ENCODE measurements at places on chromosomes 6 and 20.

- no peak for DNase-seq
These were observed 31.4 kb downstream of the DTNBP1 start for GRCh38 chr6:15631432-15631831.

DNA sequence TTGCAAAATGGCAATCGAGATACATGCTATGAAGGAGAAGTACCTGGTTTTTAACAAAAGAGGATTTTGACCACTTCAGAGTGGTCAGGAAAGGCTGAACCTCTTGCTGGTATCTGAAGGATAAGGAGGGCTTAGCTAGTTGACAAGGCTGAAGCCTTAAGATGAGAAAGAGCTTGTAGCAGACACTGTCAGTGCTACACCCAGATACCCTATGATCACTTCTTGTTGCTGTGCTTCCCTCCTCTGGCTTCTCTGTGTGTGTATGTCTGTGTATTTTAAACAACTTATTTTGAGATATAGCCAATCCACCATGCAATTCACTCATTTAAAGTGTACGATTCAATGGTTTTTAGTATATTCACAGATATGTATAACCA, 38.9 kb upstream of the TGM2 start:
- no peak for DNase-seq

DNA sequence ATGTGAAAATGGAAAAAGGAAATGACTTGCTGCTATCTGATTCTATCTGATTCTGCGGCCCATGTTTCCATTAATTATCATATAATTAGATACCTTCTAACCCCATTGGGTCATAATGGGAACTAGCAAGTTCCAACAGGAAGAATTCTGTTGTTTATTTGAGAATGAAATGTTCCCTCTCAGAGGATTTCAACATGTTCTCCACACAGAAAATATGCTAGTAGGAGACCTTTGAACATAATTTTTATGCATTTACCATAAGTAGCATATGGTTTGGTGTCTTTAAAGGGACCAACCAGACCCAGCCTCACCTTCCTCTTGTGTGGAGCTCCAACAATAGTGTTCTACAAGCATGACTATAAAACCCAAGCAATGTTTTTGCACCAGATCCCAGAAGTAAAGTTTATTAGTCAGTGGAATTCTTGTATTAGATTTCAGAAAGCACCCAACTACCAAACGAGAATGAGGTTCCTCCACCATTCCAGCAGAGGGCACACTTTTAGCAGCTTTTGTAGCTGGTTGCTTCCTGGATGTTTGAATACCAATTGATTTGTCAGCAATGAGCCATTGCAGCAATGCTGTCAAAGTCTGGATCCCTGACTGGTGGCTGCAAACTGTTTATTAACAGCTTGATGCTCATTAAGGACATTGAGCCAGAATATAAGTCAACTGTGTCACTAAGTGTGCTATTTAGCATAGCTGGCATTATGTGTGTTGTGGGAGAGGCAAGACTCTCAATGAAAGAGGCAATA, 143.6 kb upstream of the GJE1 start:
- peak; percentile 2 for DNase-seq

- no peak for DNase-seq
These were observed 7.3 kb downstream of the TMEM181 start for GRCh38 chr6:158567152-158567551.

DNA sequence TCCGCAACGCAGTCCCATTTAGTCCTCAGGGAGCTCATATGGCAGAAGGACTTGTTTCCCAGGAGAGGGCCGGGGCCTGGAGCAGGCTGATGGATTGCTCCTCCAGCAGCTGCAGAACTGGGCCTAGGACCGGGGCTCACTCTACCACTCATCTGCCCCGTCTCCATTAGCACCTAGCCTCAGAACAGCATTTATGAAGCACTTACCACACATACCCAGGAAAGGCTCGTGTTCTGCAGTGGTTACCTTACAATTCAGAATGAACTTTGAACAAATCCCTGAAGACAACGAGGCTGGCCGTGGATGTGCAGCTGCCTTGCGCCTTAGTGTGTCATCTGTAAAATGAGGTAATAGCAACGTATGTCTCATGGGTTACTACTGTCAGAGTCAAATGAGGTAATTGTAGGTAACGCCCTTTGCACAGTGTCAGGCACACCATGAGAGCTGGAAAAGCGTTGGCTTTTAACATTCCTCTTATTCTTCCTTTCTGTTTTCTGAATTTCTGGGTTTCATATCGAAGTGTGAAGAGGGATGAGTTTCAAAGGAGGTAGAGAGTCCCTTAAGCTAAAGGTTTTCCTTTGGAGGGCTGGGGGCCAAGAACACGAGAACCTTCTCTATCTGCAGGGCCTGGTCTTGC, 46.3 kb upstream of the CD93 start:
- no peak for DNase-seq

DNA sequence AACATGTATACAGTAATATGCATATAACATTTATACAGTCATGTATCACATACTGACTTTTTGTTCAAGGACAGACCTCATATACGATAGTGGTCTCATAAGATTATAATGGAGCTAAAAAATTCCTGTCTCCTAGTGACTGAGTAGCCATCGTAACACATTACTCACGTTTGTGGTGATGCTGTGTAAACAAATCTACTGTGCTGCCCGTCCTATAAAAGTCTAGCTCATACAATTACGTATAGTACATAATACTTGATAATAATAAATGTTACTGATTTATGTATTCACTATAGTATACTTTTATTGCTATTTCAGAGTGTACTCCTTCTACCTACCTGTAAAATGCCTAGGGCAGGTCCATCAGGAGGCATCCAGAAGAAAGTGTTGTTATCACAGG, 17.4 kb downstream of the SERAC1 start:
- no peak for DNase-seq

DNA sequence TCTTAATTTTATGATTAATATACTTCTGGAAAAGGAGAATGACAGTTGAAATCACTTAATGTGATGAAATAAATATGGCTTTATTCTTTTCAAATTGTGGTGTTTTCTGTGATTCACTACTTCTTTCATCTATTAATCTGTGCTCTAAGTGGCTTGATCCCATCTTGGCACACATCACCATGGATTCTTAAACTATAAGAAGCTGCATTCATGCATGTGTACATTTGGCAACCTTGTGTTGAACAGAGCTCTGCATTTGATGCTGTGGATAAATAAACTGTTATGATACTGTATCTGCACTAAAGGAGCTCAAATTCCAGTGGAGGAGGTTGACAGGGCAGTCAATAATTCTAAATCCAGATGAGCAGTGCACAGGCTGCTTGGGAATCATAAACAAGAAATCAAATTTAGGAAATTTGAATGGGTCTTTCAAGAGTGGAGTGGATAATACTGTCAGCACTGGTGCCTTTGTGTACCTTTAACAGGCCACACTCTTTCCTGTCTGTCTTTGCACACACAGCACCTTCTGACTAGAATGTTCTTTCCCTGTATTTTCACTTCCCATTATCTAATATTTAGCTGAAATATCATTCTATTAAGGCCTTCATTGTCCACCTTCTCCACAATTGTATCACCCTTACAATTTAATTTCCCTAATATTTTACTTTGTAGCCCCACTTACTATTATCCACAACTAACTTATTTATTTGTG, 252.9 kb downstream of the GRM1 start:
- no peak for DNase-seq

DNA sequence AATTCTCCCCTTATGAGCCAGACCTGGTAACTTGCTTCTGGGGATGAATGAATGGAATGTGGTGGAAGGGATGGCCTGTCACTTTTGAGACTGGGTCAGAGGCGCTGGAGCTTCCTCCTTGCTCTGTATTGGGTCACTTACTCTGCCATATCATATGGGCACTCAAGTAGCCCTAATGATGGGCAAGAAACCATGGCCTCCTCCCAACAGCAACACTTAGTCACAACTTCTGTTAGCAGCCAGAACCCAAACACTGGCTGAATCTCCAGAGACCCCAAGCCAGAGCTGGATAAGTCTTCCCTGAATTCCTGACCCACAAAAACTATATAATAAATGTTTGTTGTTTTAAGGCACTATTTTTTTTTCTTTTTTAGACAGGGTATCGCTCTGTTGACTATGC, 5.5 kb downstream of the E2F1 start:
- DNase-seq = no peak

DNA sequence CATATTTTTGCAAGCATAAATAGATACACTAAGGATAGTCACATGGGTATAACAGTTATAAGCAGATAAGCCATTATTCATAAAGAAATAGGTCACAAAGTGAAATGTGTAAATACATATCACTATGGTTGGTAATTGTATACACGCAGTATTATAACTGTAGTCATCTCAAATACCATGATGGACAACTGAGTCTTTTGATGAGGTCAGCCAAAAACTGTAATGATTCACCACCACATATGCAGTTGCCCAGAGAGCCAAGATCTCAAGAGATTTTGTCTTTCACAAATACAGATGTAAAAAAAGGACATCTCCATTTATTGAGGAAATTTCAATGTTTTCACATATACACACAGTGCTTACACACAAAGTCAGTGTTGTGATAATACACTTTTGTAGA, 28.3 kb downstream of the ZNF292 start:
- no peak for DNase-seq

GRCh38 chr6:162940426-162940825, 212.7 kb downstream of the PACRG start:
- no peak for DNase-seq

DNA sequence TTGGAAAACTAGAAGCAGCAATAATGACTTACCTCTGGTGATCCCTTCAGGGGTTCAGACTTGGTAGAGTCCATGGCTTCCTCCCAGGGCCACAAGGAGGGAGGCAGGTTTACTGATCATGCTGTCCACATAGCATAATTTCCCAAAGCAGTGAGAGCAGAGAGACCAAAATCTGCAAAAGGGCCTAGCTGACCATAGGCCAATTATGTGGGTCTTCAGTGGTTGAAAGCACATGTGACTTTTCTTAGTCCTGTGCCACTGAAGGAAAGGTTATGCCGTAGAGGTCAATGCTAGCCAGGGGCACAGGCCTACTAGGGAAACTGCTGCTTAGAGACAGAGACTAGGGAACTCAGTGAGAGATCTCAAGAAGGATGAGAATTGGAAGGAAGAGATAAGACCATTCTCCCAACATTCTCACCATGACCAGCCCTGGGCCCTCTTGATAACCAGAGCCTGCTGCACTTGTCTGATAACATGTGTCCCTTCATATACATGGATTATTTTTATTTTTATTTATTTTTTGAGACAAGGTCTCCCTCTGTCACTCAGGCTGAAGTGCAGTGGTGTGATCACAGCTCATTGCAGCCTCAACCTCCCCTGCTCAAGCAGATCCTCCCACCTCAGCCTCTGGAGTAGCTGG, 2.0 kb upstream of the GTPBP2 start:
- DNase-seq = no peak

- no peak for DNase-seq
These were observed 299.0 kb upstream of the STXBP5 start for GRCh38 chr6:146905181-146905704.

GRCh38 chr6:45803071-45803470, 212.6 kb downstream of the CLIC5 start:
- no peak for DNase-seq

DNA sequence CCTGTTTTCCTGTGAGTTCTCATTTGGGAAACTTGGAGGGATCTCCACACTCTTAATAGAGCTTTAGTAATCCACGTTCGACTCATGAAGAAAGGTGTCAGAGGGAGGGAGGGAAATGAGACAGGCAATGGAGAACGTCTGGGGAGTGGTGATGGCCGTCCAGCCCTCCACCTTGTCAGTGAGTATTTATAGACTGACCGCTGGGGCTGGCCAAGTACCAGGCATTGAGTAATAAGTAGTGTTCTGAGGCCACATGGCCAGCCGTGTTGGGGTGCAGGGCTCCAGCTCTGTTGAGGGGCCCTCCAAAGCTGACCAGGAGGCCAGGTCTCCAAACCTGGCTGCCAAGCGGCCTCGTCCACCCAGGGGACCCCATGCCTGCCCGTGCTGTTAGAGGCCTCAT, 11.3 kb upstream of the DSN1 start:
- no peak for DNase-seq
